ENCODE measurements at places on chromosomes 2 and 18.

- DNase-seq, result no peak
Measured at GRCh38 chr18:59553273-59553870, 143.9 kb downstream of the CCBE1 start.

DNA sequence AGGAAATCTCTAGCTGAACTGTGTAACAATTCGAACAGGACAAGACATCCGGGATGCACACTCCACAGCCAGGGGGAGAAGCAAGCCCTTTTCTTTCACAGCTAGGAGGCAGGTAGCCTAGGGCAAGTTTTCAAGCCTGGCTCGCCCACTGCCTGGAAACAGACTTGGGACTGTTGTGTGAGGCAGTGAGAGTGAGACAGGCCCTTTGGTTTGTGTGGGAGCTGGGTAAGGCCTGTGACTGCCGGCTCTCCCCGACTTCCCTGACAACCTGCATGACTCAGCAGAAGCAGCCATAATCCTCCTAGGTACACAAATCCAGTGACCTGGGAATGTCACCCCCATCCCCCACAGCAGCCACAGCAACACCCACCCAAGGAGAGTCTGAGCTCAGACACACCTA, 179.7 kb downstream of the WDPCP start:
- DNase-seq, result no peak

DNA sequence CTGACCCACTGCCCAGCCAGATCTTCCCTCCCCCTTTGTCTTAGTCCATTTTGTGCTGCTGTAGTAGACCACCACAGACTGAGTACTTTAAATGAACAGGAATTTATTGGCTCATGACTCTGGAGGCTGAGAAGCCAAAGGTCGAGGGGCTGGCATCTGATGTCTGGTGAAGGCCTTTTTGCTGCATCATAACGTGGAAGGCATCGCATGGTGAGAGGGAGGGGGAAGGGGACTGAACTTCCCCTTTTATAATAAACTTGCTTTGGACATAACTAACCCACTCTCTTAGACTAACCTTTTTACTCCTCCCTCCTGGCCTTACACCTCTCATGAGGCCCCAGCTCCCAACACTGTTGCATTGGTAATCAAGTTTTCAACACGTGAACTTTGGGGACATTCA, 83.8 kb downstream of the MAP4K4 start:
- DNase-seq, result no peak

DNA sequence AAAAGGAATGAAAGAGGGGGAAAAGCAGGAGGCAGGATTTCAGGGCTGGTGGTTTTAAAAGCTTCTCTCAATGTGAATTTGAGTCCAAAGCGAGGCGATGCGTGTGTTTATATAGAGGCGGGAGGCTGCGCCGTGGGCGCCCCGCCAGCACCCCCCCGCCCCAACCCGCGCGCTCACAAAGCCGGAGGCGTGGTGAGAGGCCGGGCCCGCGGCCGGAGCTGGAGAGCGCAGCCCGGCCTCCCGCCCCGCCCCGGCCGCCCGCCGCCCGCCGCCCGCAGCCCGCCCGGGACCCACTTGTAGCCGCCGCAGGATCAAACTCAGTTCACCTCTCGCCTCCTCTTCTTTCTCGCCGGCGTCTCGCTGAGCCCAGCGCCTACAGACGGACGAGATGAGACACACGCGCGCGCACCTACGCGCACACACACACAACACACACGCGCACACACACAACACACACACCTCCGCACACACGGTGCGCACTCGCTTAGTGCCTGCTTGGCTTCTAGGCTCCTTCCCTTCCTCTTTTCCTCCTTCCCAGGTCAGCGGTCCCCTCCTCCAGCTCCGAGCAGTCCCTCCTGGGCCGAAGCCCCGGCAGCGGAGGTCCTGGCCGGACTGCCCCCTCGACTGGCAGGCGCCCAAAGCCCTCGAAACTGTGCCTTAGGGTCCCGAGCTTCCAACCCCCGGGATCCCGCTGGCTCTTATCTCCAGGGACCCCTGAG, 1.3 kb upstream of the CYP26B1 start:
- peak; percentile 37 for DNase-seq

- DNase-seq, result no peak
Measured at GRCh38 chr2:143254110-143254509, 124.9 kb downstream of the ARHGAP15 start.

DNA sequence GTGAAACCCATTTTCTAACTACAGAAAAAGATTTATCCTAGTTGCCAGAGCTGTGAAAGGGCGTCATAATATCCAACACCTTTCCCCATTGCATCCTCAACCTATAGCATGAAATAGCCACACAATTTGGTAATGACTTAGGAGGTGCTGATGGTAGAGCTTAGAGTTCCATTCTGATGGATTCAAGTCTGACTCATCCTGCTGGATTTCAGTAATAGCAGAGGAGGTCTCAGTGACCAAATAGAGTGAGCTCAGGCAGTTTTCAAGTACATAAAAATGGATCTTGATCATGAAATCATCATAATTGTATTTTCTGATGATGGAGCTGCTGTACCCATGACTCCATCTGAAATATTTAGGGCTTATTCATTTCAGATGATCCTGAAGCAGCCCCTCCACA, 270.7 kb upstream of the KLHL29 start:
- DNase-seq, result no peak

GRCh38 chr2:171924170-171924942, 2.1 kb downstream of the HAT1 start:
- peak; percentile 9 for DNase-seq

GRCh38 chr18:61998335-61998734, 105.5 kb upstream of the RNF152 start:
- DNase-seq, result no peak

- DNase-seq, result peak; percentile 12
Measured at GRCh38 chr2:118340103-118340502, 251.8 kb downstream of the INSIG2 start.

GRCh38 chr2:62466503-62466854, 39.5 kb downstream of the TMEM17 start:
- no peak for DNase-seq
